SJSA1 (cell line): ENCODE measurements at places on chromosomes 1 and 21. TPM values are rescaled to one million over a fixed set of nuclear protein-coding genes. Genes with fewer than 3 reads are reported as not detected.
A peak's percentile ranks its signal among the peaks of the same experiment; 100 is the strongest.

ALG14 gene
- total RNA-seq = 1.5 and 2.1 TPM in 2 replicates

- H3K27me3 ChIP-seq = no peaks in the 10 kb centered on the region
- H3K4me3 ChIP-seq = no peak overlapping the region
- H3K36me3 ChIP-seq = peaks cover 40% of the 10 kb centered on the region
- peak; percentile 57 for DNase-seq
- H3K4me1 ChIP-seq = no peaks in the 10 kb centered on the region
- no peak overlapping the region for H3K27ac ChIP-seq
These were observed 22.8 kb upstream of the TARS2 start for GRCh38 chr1:150464422-150464826.

HENMT1 gene
- total RNA-seq = 0.58 TPM in 1 of 2 replicates, not detected in the other

NHLH1 gene
- 0.11 TPM in 1 of 2 replicates, not detected in the other for total RNA-seq

ADORA1 gene
- total RNA-seq = not detected in 2 replicates

DNA sequence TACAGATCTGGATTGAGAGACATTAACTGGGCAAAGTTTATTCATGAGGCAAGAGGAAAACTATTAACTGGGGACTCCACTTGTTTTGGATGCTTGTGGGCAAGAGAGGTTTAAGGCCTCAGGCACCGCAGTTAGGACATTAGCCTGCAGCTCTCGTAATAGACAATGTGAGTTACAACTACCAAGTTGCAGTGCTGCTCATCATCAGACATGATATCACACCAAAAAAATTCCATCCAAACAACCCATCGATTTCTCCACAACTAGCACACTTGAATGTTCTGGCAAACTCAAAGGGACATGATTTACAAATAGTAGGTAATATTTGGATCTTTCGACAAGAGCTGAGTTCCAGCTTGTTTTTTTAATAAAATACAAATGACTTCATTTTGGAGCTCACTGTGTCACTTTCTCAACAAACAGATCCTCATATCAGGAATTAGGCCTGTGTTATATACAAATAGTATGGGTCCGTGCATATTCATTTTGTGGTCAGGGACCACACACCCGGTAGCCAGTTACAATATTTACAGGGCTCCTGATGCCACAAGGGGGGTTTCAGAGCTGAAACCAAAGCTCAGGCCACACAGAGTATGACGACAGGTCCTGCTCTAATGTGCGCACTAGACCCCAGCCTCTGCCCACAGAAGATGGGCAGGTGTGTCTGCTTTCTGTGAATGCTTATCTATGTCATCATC is 128.0 kb downstream of the TGFBR3 start:
- H3K36me3 ChIP-seq = no peaks in the 10 kb centered on the region
- peak overlapping the region; percentile 77 for H3K27ac ChIP-seq
- H3K4me3 ChIP-seq = no peak overlapping the region
- peaks cover 34% of the 10 kb centered on the region for H3K4me1 ChIP-seq

DNA sequence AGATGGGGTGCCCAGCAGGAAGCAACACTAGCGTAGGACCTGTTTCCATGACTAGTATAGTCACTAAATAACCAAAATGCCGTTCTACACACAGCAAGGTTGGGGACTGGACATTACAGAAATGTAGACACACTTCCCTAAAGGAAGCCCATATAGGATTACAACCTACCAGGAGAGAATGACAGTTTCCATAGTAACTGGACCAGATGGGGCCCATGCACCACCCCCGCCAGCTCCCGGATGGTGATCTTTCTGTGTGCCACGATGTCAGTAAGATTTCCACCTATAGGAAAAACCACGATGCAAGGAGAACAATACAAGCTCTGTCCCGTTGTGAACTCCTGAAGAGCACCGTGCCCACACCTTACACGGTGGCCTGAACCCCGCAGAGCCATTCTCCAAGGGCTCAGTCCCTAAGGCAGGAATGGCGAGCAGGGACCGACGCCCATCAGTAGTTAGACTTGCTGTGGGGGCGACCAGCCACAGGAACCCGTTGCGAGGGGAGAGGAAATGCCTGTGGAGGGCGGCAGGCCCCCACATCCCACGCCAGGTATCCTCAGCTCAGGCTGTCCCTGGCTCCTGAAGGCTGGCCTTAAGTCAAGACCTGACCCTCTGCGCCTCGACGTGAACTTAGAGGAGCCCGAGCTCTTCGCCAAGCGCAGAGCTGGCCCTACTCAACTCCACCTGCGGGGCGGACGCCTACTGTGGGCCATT is 13.6 kb upstream of the CEP85 start:
- DNase-seq = no peak
- no peaks in the 10 kb centered on the region for H3K36me3 ChIP-seq
- no peak overlapping the region for H3K4me3 ChIP-seq
- H3K27ac ChIP-seq = no peak overlapping the region
- peaks cover 51% of the 10 kb centered on the region for H3K4me1 ChIP-seq
- H3K27me3 ChIP-seq = no peaks in the 10 kb centered on the region

CDCA8 gene
- total RNA-seq = 10.3 and 28.8 TPM in 2 replicates

ATP6V1G3 gene
- total RNA-seq = not detected in 2 replicates

TSTD1 gene
- 3.1 TPM in 1 of 2 replicates, not detected in the other for total RNA-seq

- no peak overlapping the region for H3K27ac ChIP-seq
- no peaks in the 10 kb centered on the region for H3K27me3 ChIP-seq
- no peak overlapping the region for H3K4me3 ChIP-seq
- H3K4me1 ChIP-seq = peaks cover 19% of the 10 kb centered on the region
- peaks cover 6% of the 10 kb centered on the region for H3K36me3 ChIP-seq
- no peak for DNase-seq
These were observed 78.5 kb downstream of the PLXNA2 start for GRCh38 chr1:208165659-208166058.

GRCh38 chr1:237058470-237058869 is 16.5 kb downstream of the RYR2 start:
- no peak overlapping the region for H3K4me3 ChIP-seq
- H3K27ac ChIP-seq = no peak overlapping the region
- H3K4me1 ChIP-seq = no peaks in the 10 kb centered on the region
- H3K27me3 ChIP-seq = no peaks in the 10 kb centered on the region
- H3K36me3 ChIP-seq = no peaks in the 10 kb centered on the region
- DNase-seq = no peak

GRCh38 chr1:202072211-202072765 is 50.4 kb upstream of the GPR37L1 start:
- no peak overlapping the region for H3K27ac ChIP-seq
- DNase-seq = no peak
- no peaks in the 10 kb centered on the region for H3K27me3 ChIP-seq
- no peak overlapping the region for H3K4me3 ChIP-seq
- H3K4me1 ChIP-seq = peaks cover 18% of the 10 kb centered on the region

GNAT2 gene
- 0.16 TPM in 1 of 2 replicates, not detected in the other for total RNA-seq

DNA sequence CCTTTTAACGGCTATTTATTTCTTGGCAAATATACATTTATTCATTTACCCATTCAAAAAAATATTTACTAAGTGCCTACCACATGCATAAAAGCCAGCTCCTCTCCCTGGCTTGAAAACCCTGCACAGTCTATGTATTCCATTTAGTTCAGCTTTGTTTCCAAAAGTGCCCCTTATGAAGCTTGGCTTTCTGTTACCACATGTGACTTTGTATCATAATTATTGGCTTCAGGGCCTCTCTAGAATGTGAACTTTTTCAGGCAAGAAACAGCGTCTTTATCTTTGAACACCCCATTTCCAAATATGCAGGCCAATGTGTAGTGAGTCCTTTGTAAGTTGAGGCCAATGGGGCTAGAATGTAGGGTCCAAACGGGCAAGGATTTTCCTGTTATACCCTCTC is 69.4 kb downstream of the CACHD1 start:
- no peak for DNase-seq
- no peak overlapping the region for H3K4me3 ChIP-seq
- no peak overlapping the region for H3K27ac ChIP-seq
- 0 out of 2 replicates have a peak, but pooled peaks cover 4% of the 10 kb centered on the region for H3K27me3 ChIP-seq

- no peak overlapping the region for H3K4me3 ChIP-seq
- H3K36me3 ChIP-seq = peaks cover 6% of the 10 kb centered on the region; the same call in 1 of the 2 replicates
- DNase-seq = no peak
- H3K4me1 ChIP-seq = peaks cover 39% of the 10 kb centered on the region
- peak overlapping the region; percentile 30 for H3K27ac ChIP-seq
These were observed 79.4 kb downstream of the SSBP3 start for GRCh38 chr1:54326543-54327385.

GRCh38 chr1:164760569-164760968 is 201.6 kb downstream of the PBX1 start:
- no peaks in the 10 kb centered on the region for H3K27me3 ChIP-seq
- H3K36me3 ChIP-seq = no peaks in the 10 kb centered on the region
- no peak for DNase-seq
- peaks cover 37% of the 10 kb centered on the region for H3K4me1 ChIP-seq
- H3K27ac ChIP-seq = no peak overlapping the region

TPTE gene
- total RNA-seq = not detected in 2 replicates

DNA sequence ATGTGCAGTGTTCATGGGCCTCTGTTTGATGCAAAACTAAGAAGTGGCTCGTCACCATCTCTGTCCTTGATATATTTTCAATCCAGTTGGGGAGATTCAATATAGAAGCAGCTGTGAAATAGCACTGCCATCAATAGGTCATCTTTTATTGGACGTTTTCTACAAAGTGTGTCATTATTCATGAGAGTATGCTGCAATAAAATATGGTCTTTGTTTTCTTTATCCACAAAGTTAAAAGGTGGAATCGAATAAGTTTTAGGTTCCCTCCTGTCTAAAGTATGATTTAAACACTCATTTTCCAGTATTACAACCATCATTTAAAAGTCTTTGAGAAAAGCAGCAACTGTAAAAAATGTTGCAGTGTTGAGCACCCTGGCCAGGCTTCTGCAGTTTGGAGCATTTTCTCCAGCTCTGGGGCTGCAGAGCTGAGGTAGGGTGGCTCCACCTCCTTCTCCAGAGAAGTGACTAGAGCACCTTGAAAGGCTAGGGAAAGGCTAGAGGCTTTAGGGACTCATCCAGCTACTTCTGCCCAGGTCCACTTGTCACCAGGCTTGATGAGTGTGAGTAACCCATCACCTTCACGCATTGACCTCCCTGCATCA is 56.5 kb upstream of the DNAH14 start:
- no peak overlapping the region for H3K27ac ChIP-seq
- H3K4me3 ChIP-seq = no peak overlapping the region
- no peak for DNase-seq
- H3K4me1 ChIP-seq = peaks cover 45% of the 10 kb centered on the region
- H3K27me3 ChIP-seq = no peaks in the 10 kb centered on the region

DNA sequence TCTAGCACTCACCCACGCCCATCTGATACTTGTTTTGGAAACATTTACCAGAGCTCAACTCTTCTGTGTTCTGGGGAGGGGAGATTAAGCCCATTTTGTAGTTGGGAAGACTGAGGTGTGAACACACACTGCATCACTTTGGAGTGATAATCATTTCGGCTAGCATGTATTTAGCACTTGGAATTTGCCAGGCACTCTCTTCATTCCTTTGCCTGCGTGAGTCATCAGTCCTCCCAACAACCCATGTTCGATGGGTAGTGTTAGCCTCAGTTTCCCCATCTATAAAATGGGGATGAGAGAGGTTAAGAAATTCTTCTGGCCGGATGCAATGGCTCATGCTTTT is 182.8 kb upstream of the TMEM51 start:
- peaks cover 43% of the 10 kb centered on the region for H3K4me1 ChIP-seq
- no peak overlapping the region for H3K4me3 ChIP-seq
- H3K27ac ChIP-seq = peak overlapping the region; percentile 9; the same call in 1 of the 2 replicates
- no peak for DNase-seq

DNA sequence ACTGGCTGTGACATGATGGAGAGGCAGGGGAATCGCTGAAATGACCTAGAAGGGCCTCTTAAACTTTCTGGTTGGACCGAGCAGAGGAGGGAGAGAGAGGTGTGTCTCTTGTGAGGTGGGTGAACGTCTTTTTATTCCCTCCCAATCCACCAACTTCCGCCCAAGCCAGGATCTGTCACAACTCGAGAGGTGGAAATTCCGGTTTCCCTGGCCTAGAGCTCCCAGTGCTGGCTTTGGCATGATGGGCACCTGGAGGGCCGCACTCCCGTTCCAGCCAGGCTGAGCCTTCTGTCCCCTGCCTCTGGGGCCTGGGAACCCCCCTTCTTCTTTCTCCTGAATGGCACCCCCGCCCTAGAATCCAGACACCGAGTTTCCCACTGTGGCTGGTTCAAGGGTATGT is at the start of gene SEMA4A:
Gene SEMA4A (plus strand): TSS at position 224 of the 400 bp plus-strand sequence. CDS start 994 bp downstream, outside the sequence.
- no peaks in the 10 kb centered on the region for H3K36me3 ChIP-seq
- no peak within 1 kb of the TSS for H3K27ac ChIP-seq
- H3K4me3 ChIP-seq = no peak within 1 kb of the TSS
- H3K27me3 ChIP-seq = no peaks in the 10 kb centered on the region; the same call in 1 of the 2 replicates
